ENCODE measurements at places on chromosomes 11 and 22.

DNA sequence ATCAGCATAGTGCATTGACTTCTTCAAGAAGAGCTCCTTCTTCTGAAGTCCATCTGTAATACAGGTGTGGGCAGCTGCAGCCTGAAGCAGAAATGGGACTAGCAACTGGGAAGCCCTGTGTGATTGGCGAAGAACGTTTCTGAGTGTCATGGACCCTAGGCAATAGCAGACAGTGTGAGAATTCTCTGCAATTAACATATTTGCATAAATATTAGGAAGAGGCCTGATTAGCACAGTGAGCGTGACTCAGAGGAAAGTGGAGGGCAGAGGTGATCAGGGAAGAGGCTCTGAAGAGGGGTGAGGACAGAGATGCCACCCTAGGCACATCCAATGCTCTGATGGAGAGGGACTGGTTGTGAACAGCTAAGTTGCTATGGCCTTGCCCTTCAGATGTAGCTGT is 171.2 kb upstream of the ZBED5 start:
- no peak for DNase-seq

GRCh38 chr11:8959546-8960166 is 4.6 kb downstream of the TMEM9B start:
- peak; percentile 73 for DNase-seq

- no peak for DNase-seq
Observed at GRCh38 chr11:61752117-61752924, at the start of gene MYRF. TSS of gene MYRF (plus strand) at chr11:61752636. CDS start at chr11:61752745, 109 bp downstream.

DNA sequence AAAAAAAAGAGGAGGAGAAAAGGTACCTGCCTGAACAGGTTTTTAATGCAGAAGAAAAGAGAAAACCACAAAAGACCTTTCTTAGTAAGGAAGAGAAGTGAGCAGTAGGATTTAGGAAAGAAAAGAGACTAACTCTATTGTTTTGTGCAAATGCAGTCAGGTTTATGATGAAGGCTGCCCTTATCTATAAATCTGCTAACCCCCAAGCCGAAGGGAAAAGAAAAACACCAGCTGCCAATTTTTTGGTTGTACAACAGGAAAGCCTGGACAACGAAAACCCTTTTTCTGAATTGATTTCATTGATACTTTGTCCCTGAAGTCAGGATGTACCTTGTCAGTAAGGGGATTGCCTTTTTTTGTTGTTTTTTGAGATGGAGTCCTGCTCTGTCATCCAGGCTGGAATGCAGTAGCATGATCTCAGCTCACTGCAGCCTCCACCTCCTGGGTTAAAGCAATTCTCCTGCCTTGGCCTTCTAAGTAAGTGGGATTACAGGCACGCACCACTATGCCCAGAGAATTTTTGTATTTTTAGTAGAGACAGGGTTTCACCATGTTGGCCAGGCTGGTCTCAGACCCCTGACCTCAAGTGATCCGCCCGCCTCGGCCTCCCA is 21.2 kb downstream of the POLD4 start:
- no peak for DNase-seq

DNA sequence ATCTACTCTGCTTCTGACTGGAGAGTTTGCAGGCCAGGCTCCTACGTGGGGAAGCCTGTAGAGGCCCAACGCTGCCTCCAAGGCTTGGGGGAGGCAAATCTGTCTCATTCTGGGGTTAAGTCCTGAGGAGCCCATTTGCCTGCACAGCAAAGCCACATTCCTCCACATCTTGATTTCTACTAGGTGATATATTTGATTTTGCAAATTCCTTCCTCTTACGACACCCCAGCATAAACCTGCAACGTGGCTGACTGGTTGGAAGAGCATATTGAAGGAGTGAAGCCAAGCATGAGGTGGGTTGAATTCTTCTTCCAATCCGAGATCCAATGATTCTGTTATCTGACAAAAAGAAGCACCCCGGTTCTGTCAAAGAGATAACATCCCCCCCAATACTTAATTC is 87.1 kb downstream of the FBXO7 start:
- DNase-seq, result no peak

GRCh38 chr11:7974668-7975067 is 9.4 kb upstream of the NLRP10 start:
- DNase-seq, result peak; percentile 5

- DNase-seq, result no peak
Observed at GRCh38 chr22:40531951-40532900, 104.3 kb downstream of the MRTFA start.

- no peak for DNase-seq
Observed at GRCh38 chr11:133841279-133842043, 3.9 kb downstream of the SPATA19 start.

GRCh38 chr22:20203552-20204201 is 52.8 kb upstream of the CCDC188 start:
- no peak for DNase-seq

DNA sequence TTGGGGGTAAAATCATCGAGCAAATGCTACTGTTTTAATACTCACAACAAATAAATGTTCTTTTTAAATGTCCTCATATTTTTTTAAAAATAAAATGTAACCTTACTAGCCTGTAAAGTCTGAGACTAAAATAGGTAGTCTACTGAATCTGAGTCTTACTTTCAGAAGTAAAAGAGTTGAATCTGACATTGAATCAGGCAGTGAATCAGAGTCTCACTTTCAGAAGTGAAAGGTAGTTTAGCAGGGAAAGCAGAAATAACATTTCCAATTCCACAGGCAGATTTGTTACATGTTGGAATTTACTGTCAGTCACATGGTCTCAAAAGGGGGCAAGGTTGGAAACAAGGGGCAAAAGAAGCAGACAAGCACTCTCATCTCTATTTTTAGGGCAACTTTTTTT is 143.0 kb downstream of the ELP4 start:
- DNase-seq, result no peak

DNA sequence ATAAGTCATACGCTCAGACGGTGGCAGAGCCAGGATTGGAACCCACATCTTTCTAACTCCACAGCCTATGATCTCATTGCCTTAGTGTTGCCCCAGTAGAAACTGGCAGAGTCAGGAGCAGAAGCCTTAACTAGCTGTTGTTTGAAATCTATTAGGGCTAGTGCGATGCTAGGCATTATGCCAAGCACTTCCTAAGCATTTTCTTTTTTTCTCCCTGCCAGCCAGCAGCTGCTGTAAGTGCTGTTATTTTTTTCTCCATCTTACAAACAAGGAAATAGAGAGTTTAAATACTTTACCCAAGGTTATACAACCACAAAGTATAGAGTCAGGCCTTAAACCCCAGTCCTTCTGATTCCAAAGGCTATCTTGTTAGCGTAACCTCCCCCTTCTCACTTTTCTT is 161.0 kb upstream of the SORL1-AS1 start:
- DNase-seq, result no peak

- no peak for DNase-seq
Observed at GRCh38 chr11:27339941-27340340, 23.1 kb downstream of the CCDC34 start.

- no peak for DNase-seq
Observed at GRCh38 chr11:84886344-84886743, 740.8 kb downstream of the DLG2 start.

DNA sequence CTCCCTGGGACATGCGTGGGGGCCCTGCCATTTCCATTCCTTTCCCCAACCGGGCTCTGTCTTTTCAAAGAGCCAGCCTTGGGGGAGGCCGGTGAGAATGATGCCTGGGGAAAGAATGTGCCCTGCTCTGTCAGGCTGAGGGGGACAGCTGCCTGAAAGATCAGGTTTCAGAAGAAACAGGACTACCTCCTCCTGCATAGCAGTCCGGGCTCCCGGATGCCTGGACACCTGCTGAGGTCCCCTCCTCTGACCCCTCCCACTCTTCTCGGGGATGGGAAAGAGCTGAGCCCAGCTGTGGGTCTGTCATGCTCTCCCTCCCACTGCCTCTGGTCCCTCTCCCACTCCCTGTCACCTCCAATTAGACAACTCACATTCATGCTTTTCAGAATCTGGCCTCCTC is 41.8 kb upstream of the CDON start:
- peak; percentile 69 for DNase-seq

DNA sequence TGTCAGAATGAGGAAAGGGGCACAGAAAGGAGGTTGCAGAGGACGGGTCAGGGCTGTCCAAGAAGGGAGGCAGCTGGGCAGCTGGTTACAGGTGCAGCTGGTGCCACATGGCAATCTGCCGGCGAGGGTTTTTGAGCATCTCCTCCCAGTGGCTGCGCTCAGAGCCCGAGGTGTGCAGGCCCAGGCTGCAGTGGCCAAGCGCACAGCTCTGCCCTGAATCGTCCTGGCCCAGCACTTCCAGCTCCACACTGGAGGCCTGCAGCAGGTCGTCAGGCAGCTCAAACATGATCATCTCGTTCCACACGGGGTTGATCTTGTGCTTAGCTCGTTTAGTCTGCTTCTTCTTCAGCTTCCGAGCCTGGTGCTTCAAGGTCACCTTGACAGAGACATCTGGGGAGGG is 42.2 kb downstream of the SYT13 start:
- no peak for DNase-seq

- no peak for DNase-seq
Observed at GRCh38 chr11:9797300-9797699, 133.4 kb downstream of the SWAP70 start.

- DNase-seq, result no peak
Observed at GRCh38 chr22:45932071-45932470, 44.9 kb downstream of the WNT7B start.

- no peak for DNase-seq
Observed at GRCh38 chr11:57901278-57901677, 122.4 kb upstream of the OR9Q1 start.

DNA sequence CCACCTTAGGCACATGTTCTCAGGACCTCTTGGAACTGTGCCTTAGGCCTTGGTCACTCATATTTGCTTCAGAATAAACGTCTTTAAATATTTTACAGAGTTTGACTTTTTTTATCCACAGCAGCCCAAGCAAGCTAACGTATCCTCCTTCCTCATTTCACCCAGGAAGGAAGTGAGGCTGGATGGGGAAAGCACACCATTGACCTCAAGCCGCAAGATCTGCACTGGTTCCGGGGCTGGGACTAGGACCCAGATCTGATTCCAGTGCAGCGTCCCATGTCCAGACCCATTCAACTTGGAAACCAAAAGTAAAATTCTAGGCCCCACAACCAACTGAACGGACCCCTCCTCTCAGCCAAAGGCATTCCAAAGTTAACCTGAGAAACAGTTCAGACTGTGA is 2.4 kb upstream of the LGALS12 start:
- no peak for DNase-seq

DNA sequence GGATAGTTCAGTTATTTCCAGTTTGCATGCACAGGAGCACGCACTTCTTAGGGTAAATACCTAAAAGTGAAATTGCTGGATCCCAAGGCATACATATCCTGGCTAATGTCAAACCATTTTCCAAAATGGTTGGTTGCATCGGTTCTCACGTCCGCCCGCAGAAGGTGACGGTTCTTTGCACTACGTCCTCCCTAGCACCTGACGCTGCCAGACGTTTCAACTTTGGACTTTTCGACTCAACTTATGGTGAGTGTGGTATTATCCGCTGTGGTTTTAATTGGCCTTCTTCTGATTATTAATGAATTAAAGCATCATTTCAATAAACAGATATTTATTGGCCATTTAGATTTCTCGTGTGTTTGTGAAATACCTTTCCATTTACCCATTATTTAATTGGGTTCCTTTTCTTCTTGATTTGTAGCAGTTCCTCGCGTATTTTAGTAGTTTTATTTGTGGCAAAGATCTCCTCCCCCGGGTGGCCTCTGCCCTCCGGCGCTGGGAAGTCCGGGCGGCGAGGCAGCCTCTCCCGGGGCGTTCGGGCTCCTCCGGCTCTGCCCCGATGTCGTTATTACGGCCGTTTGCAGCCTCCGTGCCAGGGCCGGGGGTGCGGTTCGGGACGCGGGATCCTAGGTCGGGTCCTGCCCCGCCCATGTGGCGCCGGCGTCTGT is at the start of gene JHY:
JHY (plus strand) TSS at position 571 of the 668 bp plus-strand sequence. CDS start 3,091 bp downstream, outside the sequence.
- no peak for DNase-seq

- DNase-seq, result no peak
Observed at GRCh38 chr22:41517172-41518047, 26.9 kb downstream of the POLR3H start.

DNA sequence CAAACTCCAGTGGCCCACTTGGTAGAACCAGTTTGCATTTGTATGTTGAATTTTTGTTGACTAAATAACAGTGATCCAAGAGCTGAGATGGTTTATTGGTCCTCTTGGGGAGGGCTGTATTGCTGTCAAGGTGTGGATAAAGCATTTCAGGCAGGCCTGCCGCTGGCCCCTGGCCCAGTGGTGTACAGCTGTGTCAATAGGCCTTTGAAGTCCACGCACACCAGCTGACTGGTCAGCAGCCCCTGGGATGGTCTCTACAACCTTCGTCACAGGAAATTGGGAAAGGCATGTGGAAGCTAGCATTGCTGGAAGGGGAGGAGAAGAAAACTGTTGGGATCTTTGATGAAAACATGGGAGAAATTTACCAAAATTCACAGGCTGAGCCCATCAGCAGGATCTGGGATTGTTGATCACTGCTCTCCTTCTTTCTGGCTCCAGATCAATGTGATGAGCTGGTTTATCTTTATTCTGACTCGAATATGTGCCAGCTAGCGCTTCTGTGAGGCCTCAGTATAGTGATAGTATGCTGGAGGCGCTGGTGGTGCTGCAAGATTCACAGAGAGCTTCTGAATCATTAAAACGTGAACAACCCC is 12.5 kb upstream of the E2F8 start:
- DNase-seq, result no peak

GRCh38 chr11:106389101-106389500 is 311.6 kb downstream of the AASDHPPT start:
- no peak for DNase-seq

DNA sequence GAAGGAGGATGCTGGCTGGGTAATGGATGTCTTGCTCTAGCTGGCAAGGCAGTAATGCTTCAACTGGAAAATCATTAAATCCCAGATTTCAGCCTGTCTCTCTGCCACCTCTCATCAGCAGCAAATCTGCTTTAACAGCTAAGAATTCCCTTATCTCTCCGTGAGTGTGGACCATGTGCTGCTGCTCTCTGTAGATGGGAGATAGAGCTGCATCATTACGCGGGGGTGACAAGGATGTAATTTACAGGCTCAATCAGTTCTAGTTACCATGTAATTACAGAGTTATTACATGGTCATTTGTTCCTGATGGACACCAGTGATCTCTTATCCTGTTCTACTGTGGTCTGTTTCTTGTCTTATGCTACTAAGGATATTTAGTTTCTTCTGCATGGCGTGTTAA is 665.4 kb downstream of the NTM start:
- no peak for DNase-seq

DNA sequence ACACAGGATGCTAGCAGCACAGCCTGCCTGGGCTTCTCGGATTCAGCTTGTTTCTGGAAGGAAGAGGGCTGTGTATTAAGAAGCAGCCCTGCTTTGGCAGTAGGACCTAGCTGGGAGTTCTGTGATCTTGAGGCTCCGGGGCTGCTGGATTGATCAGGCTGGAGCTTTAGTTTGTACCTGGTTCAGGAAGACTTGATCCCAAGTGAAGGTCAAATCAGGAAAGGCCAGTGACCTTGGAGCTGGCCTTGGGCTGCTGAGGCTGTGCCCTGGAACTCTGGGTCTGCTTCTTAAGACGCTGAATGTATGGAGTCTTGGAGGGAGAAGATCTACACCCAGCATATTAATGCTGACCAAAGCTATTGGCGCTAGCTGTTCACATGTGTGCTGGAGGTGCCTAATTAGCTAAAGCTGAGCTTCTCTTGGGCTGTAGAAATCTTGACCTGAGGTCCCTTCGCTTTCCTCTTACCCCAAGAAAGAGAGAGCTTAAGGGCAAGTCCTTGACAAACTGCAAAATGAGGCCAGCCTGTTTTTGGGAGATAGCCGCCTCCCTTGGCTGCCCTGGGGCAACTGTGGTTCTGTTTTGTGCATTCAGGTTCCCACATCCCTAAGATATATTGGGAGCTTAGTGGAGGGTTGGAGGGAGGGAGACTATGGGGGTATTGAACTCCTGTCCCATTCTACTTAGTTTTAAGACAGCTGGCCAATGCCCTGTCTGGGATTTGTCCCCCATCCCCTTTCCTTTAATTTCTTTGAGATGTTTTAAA is 135.9 kb downstream of the DBX1 start:
- no peak for DNase-seq

- DNase-seq, result no peak
Observed at GRCh38 chr22:31345331-31346254, 553 bp downstream of the PATZ1 start.
